ENCODE measurements at places on chromosomes 6 and 20. TPM values are rescaled to one million over a fixed set of nuclear protein-coding genes. Genes with fewer than 3 reads are reported as not detected.

SLC16A10 gene
- not detected for total RNA-seq

FAM184A gene
- not detected for total RNA-seq

PDYN gene
- not detected for total RNA-seq

IFT52 gene
- total RNA-seq: 55.6 TPM

PKIG gene
- 69.4 TPM for total RNA-seq

MYH7B gene
- total RNA-seq: not detected

CASS4 gene
- 26.1 TPM for total RNA-seq

PAX1 gene
- total RNA-seq: not detected

GRCh38 chr6:99297415-99297814, 52.1 kb downstream of the FAXC start:
- no peak for DNase-seq

GRCh38 chr6:25582101-25582500, 69.9 kb upstream of the SCGN start:
- no peak for DNase-seq

- DNase-seq: no peak
Observed at GRCh38 chr20:63744574-63745423, 5.2 kb downstream of the SLC2A4RG start.

- no peak for DNase-seq
Observed at GRCh38 chr20:8974009-8974708, 94.7 kb upstream of the PLCB4 start.

DNA sequence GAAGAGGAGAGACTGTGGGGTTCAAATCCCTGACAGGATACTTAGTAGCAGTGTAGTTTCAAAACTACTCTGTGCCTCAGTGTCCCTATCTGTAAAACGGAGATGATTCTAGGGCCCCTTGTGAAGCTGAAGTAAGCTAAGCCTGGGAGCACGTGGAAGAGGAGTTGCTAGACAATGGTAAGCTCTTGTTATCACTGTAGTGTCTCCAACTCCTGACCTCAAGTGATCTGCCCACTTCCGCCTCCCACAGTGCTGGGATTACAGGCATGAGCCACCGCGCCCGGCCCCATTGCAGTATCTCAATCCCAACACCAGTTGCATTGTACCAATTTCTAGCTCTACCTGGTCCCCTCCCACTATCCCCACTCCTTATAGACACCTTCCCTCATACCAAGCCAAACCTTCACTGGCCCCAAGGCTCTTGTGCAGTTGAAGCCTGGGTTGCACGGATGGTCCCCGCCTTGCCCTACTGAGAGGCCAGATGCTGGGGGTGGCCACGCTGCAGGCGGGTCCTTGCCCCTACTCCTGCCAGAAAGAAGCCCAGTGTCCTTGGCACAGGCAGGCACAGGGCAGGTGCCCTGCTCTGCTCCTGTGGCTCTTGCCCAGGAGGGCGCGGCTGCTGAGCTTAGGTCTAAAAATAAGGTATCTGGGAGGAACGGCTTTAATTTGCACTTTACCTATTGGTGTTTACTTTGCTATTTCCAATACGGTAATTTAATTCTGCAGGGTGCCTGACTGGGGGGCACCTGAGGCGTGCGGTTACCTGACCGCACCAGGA, 118.1 kb downstream of the VEGFA start:
- DNase-seq: no peak

- no peak for DNase-seq
Observed at GRCh38 chr20:63532449-63532971, 4.7 kb downstream of the PTK6 start.

GRCh38 chr20:49729780-49730179, 16.1 kb upstream of the B4GALT5 start:
- peak; percentile 69 for DNase-seq

- peak; percentile 93 for DNase-seq
Observed at GRCh38 chr6:3592371-3592941, 135.6 kb upstream of the SLC22A23 start.

- no peak for DNase-seq
Observed at GRCh38 chr6:132070356-132070755, 119.2 kb upstream of the CCN2 start.

DNA sequence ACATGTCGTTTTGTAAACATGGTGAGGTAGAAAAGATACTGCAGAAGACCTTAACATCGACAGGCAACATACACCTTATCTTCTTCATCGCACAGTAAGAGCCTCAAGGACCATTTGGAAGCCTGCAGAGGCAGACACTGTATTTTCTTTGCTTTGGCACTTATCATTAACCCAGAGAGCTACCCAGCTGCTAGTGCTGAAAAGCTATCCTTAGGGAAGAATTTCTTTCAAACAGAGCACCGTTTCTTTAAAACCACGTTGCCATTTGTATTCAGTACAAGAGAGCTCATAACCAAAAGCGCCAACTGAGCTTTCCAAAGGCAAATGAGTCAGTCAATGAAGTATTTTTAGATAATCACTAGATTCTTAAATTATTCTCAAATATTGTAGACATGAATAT, 306.6 kb downstream of the EPM2A start:
- DNase-seq: no peak

GRCh38 chr6:34145161-34146020, 496 bp downstream of the GRM4 start:
- DNase-seq: peak; percentile 46

DNA sequence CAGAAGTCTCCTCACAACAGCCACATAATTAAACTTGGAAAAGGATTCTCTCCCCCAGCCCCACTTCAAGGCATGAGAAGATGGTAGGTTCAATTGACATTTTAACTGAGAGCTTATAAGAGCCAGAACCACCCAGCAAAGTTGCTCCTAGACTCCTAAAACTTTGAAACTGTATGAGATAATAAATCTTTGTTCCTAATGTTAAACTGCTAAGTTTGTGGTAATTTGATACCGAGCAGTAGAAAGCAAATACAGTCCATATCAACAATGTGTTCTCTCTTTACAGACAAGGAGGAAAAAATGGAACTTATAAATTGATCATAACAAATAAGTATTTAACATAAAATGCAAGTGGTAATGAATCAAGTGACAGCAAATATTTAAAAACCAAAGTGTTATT, 831.8 kb downstream of the MAFB start:
- no peak for DNase-seq

DNA sequence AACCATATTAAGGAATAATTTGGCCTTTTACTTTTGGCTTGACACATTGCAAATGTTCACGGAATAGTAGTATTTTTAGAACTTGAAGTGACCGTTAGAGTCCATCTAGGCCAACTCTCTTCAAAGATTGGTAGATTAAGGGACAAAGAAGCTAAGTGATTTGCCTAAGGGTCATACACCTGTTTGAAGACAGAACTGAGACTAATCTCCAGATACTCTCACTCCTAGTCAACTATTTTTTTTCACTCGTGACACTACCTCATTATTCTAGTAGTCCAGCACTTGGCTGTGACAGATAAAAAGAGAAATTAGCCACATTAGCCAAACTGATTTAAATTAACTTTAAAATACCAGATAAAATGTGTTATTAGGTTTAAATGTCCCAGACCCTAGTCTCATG, 10.6 kb downstream of the ACSS2 start:
- DNase-seq: no peak

DNA sequence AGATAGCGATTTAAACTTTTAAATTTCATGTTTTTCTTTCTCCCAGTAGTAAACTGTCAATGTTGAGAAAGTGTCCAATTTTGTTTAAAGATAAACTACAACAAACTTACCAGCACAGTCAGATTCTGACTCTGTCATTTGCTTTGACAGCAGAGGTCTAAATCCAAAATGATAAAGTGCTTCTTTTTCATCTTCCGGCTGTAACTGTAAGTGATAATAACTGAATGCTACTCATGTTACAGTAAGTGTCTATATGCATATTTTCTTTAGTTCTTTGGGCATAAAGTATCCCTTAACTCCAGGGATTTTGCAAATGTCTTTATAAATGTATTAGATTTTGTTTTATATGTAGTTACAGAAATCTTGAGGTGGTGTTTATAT, 610.4 kb downstream of the RFPL4B start:
- DNase-seq: no peak

DNA sequence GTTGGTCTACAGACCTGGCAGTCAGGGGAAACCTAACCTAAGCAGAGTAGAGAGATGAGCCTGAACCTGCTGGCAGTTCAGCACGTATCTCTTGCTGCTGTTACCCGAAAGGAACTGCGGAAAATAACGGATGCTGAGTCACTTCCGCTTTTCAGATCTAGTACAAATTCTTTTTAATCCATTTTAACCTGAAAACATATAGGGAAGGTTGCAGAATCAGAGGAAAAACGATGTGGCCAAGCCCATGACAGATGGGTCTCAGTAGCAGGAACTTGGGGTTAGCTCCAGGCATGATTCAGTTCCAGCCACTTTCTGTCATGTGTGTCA, 351.9 kb upstream of the PRND start:
- DNase-seq: no peak

DNA sequence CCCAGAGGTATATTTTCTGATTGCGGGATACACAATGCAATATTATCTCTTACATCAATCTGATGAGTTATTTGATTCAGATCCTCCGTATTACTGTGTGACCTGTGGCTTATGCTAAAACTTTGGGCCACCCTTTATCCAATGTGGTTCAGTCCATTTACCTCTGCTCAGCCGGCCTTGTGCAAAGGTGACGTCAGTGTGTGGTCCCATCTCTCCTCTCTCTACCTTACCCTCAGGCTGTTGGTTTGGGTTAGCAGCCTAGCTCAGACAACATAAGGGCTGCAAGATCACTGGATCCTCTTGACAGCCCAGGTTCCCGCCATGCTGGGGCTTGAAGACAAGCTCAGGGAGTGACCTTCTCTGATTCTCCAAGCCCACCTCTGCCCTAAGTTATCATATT, 33.0 kb downstream of the SNHG17 start:
- DNase-seq: no peak

DNA sequence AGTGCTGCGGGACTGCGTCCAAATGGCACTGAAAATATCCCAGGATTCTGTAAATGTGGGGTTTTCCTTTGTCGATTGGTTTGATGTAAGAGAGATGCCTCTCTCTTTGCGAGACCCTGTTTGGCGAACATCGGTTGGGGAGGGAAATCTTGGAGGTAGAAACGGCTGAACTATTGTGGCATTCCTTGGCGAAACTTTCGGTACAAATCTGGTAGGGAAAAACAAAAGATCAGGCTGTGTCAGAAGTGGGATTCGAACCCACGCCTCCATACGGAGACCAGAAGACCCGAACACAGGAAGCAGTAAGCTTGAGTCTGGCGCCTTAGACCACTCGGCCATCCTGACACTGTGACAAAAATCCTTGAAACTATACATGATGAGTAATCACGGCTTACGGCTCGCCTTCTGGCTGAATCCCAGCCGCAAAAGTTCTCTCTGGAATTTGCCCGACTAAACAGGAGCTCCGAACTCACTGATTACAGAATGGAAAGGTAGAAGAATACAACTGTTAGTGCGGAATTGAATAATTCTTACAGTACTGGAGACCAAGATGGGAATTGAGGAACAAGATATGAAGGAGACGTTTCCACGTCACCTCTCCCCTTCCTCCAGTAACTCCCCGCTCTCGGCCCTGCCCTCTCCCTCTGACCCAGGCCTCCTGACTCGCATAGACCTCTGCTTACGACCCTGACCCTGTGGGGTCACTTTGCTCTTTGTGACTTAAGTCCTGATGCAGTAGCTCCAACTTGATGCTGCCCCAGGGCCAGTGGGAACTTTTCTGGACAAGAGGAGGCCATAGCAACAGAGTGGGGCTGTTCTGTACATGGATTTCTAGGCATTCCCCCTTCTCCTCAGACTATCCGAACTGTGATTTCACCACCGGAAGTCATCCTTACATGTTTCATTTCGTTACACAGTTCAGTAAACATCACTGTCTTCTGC, 132.8 kb upstream of the ZNF184 start:
- peak; percentile 59 for DNase-seq

DNA sequence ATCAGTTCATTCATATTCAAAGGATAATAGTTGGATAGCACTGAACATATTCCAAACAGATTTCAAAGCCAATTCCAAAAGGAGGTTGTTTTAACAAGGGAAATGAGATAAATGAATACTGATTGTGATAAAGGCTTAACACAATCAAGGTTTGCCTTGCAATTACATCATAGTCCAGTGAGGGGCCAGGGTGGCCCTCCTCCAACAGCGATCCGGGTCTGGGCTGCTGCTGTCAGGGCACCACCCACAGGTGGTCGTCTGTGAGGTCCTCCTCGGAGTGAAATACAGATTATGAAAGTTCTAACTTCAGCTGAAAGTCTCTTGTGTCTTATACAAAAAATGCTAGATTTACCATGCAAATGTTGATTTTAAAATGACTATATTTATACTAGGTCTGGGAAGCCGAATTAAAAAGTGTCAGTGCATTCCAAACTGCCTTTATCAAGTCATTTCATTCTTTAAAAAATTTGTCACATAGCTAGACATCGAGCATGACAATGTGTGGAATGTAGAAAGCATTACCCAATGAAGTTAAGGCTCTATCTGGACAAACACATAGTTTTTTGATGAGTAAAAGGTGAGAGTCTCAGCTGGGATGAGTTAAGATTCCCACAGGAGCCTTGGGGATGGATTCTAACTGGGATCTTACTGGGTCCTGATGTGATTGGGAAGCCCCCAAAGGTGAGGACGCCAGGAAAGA, 65.9 kb upstream of the SLC22A23 start:
- peak; percentile 91 for DNase-seq

GRCh38 chr20:50023116-50023805, 40.5 kb downstream of the SNAI1 start:
- no peak for DNase-seq

- no peak for DNase-seq
Observed at GRCh38 chr6:146240322-146240721, 211.5 kb downstream of the GRM1 start.

DNA sequence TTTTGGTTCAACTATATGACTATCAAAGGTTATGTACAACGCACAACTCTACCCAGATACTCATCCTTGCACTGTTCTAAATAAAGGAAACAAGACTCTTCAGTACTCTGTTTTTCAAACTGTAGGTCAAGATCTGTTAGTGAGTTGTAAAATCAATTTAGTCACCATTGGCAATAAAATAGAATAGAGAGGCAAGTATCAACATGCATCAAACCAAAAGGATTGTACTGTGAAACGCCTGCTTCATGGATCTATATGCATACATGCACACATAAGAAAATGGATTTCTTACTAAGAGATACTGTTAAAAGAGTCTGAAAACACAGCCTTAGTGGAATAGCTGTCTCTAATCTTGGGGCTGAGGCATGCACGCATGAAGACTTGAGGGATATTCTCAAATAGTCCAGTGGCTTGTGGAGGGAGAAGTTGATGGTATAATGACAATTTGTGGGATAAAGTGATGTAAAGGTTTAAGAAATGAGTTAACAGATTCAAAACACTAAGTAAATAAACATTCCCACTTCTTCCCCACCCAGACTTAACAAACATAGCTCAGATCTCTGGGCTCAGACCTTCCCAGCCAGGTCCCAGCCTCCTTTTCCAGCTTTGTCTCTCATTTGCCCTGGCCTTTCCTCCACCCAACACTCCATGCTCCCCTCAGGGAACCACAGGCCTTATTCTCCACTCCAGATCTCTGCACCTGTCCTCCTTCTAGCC, 10.7 kb upstream of the LZTS3 start:
- no peak for DNase-seq

DNA sequence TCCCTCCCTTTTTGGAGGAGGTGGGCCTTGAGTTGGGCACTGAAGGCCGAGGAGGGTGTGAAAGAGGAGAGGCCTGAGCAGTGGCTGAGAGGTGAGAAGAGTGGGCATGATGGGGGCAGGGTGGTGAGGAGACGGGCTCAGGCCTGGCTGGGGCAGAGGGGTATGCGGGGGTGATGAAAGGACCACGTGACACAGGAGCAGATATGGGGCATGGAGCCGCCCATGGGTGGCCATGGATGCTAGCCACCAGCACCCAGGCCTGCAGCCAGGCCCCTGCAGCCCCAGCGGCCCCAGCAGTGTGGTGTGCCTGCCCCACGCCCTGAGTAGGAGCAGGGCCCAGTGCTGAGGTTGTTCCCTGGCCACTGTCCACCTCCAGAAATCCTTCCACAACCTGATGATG, 26.5 kb downstream of the UQCC2 start:
- no peak for DNase-seq

All from IMR-90 (cell line).